Right lung (tissue), 10 donors: ENCODE measurements at places on chromosomes 1 and 21. TPM values are rescaled to one million over a fixed set of nuclear protein-coding genes. Genes with fewer than 3 reads are reported as not detected.

The SPATA46 gene
- 0.32 TPM for polyA plus RNA-seq

The PPFIA4 gene
- 3.1 TPM for polyA plus RNA-seq

DNA sequence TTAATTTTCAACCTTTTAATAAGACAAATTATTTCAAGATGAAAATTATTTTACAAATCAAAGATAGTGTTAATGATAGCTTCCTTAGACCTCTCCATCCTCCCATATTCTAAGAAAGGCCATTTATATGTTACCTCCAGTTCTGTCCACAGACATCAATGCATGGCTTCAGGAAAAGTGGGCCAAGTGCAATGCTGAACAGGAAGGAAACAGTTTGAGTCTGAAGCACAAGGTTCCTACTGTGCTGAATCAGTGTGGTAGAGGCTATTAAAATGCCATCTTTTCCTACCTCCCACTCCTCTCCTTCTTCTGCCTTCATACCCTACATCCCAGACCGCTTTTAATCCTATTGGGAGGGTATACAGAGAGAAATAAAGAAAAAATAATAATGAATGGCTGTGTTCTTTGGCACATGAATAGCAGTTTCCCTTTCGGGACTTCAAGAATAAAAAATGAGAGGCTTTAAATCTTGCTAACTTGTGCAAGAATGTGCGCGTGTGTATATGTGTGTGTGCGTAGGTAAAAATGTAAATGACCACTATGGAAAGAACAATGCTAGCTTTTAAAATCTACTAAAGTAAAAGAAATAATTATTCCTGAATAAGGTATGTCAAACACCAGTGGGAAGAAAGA, 62.6 kb upstream of the C1orf105 start:
- no peak for DNase-seq

GRCh38 chr1:152479792-152480595, 30.6 kb upstream of the LCE5A start:
- DNase-seq = no peak

DNA sequence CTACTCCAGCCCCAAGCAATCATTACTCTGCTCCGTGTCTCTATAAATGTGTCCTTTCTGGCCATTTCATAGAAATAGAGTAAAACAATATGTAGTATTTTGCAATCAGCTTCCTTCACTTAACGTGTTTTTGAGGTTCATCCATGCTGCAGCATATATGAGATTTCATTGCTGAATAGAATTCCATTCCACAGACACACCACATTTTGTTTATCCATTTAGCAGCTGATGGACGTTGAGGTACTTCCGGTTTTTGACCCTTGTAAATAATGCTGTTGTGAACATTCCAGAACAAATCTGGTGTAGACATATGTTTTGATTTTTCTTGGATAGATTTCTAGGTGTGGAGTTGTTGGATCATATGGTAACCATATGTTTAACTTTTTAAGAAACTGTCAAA, 30.7 kb downstream of the ADAM30 start:
- DNase-seq = peak; percentile 41

GRCh38 chr1:59544615-59545293, 247.9 kb downstream of the FGGY start:
- no peak for DNase-seq
